ENCODE measurements at places on chromosomes 2 and 18. TPM values are rescaled to one million over a fixed set of nuclear protein-coding genes. Genes with fewer than 3 reads are reported as not detected.

Gene LOXHD1
- polyA plus RNA-seq = not detected

Gene SERPINB11
- not detected for polyA plus RNA-seq

Gene MARCHF4
- 10.1 TPM for polyA plus RNA-seq

Gene IL1R1
- polyA plus RNA-seq = 32.5 TPM

Gene PARD6G
- polyA plus RNA-seq = 2.3 TPM

Gene ALS2
- 14.3 TPM for polyA plus RNA-seq

Gene SCYGR4
- not detected for polyA plus RNA-seq

Gene DIPK1C
- not detected for polyA plus RNA-seq

Gene HTR2B
- polyA plus RNA-seq = 0.22 TPM

Gene ZAP70
- polyA plus RNA-seq = 0.09 TPM

Gene MXD1
- polyA plus RNA-seq = 2.0 TPM

Gene ETAA1
- polyA plus RNA-seq = 14.5 TPM

Data from A549 (cell line).